Muscle of back (tissue), 13 donors: ENCODE measurements at places on chromosomes 7 and 10.

DNA sequence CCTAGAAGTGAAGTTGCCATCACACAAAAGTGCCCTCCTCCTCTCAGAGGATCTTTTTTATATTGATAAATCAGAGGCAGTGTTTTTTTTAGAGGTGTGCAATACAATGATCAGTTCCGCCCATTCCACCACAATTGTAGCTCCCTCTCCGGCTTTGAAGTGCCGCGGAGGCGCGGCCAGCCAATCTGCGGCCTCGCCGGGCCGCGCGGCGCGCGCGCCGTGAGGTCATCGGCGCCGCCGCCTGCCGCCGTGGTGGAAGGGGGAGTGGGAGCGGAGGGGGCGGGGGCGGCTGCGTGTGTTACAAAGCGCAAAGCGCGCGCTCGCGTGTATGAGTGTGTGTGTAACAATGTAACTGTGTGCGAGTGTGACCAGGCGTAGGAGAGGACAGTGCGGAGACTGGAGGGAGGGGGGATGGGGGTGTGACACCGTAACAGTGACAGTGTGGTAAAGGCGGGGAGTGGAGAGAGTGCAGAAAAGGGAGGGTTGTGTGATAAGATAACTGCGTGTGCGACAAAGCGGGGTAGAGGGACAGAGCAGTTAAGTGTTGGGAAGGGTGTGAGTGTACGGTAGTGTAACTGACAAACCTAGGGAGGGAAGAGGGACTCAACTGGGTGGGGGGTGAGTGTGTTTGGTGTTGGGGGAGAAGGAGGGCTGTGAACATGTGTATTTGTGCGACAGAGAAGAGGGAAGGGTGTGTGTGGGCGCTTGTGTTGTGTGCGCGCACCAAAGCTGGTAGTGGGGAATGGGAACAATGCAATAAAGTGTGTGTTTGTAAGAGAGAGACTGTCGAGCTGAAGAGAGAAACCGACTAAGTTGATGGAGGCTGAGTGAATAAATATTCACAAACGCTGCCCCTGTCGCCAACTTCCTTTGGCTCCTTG is at the start of gene SP8:
TSS of gene SP8 (minus strand) at position 108 of the 881 bp plus-strand sequence. CDS start at position 20, 88 bp downstream.
- no peak for DNase-seq

- no peak for DNase-seq
Observed at GRCh38 chr7:7104314-7104698, 78.0 kb upstream of the C1GALT1 start.

DNA sequence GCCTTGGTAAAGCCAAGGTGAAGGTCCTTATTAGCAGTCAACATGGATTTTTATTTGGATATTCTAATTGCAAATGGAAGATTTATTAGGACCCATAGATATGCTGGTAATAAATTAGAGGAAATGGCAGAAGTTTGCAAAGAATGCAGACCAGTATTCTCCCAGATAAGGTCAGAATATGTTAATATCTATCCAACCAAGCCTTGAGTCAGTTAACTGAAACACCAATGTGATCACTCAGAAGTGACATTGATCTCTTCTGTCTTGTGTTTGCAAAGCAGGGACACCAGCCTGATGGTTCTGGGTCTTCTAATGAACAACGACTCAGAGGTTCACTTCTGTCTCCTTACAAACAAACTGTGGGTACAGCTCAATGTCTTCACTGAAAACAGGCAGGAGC is 21.5 kb downstream of the UROS start:
- no peak for DNase-seq

DNA sequence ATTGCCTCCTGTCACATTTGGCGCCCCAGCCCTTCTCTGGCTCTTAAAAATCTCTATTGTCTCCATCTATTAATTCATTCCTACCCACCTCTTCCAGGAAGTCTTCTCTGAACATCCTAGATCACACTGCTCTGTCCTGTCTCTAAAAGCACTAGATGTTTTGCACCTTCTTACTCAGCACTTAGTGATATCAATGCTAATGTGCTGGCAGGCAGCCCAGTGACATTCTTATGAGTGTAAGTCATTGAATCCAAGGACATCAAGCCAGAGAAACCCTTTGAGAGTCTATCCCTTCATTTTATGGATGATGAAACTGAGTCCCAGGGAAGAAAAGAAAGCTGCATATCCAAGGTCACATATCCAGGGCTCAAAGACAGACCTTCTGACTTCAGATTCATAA is 48.3 kb upstream of the PAX2 start:
- DNase-seq = no peak

GRCh38 chr7:142803901-142804300 is 33.1 kb downstream of the PRSS2 start:
- DNase-seq = no peak

DNA sequence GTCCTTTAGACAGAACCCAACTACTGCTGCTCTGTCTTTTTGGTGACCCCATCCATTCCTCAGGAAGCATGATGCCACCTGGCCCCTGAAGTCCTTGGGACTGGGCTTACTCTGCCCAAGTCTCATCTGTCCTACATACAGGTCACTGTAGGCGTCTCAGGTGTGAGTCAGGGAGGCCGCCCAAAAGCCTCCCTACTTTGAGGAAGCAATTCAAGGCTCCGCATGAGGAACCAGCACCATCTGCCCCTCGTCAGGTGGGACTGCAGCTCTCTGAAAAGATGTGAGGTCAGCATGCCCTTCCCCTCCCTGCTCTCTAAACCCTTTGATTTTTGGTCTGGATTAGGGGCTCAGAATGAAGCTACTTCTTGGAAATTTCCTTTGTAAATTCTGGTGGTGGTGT is 354.8 kb downstream of the CXCL12 start:
- DNase-seq = no peak

- no peak for DNase-seq
Observed at GRCh38 chr10:77911535-77912123, 14.9 kb downstream of the DLG5 start.

- DNase-seq = no peak
Observed at GRCh38 chr10:117454502-117454901, 79.3 kb upstream of the PDZD8 start.

- DNase-seq = peak; percentile 29
Observed at GRCh38 chr7:38736138-38736537, 105.0 kb upstream of the AMPH start.

DNA sequence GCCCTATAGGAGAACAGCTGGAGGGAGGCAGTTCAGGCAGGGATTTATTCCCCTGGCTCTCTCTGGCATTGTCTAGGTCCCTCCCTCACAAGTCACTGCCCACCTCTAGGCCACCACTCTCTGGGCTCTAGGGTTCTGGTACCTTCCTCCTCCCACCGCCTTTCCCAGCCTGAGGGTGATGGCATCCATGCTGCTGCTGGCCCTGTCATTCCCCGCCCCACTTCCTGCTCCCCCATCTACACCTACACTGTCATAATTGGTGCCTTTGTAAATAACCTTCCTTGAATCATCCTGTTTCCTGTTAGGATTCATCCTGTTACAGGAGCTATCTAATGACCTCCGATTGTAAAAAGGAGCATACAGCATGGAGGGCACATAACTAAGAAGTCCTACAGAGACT is 303.3 kb upstream of the COBL start:
- DNase-seq = no peak

DNA sequence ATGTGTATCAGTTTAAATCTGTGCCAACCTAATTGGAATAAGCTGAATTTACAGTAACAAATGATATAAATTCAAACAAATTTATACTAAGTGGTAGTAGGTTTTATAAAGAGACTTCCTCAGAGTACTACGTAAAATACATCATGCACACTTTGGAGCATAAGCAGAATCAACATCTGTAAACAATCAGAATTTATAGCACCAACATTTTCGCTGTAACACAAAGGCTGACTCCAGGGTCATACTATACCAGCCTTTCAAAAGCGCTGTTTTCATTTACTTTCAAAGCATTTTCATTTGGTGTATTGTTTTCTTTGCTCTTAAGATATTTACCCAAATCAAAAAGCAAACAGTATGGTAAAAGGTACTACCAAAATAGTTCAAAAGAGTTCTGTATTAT is 29.3 kb upstream of the TMEM168 start:
- DNase-seq = no peak

DNA sequence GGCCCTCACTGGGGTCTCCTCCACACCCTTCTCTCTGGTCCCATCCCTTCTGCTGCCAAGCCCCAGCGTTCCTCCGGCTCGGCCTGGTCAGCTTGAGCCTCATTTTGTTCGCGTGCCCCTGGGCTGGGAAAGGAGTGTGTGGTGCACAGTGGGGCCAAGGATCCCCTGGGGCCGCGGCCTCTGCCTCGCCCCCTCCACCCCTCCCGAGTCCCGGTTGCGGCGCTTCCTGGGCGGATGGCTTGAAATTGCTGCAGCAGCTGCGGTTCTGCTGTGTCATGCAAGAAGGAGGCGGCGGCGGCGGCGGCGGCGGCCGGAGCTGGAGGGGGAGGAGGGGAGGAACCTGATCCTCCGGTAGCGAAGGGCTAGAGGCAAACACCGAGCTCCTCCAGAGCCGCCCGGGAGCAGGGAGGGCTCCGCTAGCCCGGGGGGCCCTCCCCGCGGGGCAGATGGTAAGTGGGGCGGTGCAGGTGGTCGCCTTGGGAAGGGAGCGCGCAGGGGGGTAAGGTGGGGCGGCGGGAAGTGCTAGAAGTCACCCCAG is 217.8 kb upstream of the MKLN1 start:
- DNase-seq = peak; percentile 76

DNA sequence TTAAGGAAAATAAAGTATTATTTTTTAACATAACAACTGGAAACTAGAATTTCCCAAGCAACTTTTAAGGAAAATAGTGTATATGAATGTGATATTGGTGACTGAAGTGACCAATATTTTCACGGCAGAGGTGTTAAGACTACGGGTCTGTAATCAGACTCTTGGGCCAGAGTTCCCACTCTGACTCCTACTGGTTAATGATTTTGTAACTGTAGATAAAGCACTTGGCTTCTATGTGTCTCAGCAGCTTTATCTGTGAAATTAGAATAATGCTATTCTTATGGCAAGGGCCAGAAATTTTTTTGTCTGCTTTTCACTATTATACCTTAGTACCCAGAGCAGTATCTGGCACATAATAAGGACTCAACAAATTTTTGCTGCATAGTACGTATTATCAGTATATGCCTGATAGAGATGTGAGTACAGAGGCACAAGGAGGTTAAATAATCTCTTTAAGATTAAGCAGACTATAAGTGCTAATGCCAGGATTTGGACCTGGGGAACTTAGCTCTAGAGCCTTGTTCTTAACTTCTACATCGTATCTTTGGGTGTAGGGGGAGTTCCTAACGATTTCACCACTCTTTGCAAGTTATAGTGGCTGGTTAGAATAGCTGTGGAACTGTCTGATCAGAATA is 186.1 kb upstream of the SLC26A5 start:
- no peak for DNase-seq

GRCh38 chr7:44636041-44636584 is 29.7 kb downstream of the OGDH start:
- DNase-seq = no peak

GRCh38 chr7:127776776-127777386 is 124.9 kb downstream of the SND1 start:
- DNase-seq = no peak

GRCh38 chr7:33448035-33448434 is 318.7 kb downstream of the BBS9 start:
- peak; percentile 42 for DNase-seq

DNA sequence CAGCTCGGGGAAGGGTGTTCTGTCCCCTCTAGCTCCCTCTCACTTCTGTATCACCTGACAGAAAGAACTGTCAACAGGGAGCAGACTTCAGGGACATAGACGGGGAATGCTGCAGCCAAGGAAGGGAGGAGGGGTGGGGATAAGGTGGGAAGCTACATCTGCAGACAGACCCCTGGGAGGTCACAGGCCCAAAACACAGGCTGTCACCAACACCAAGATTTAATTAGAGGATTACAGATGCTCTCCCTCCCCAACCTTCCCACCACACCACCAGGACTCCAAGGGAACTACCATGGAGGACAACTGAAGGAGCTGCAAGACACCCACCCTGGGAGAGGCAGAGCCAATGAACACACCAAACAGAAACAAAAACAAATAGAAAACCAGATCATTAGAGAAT is 425.2 kb upstream of the VSTM2A start:
- DNase-seq = no peak
